Activated T-helper 1 cell treated with Interleukin-2 at 50 U/mL for 16 hours (primary cell): ENCODE measurements at places on chromosomes 7 and 10.

GRCh38 chr7:101373812-101374614 lies 11.3 kb downstream of the COL26A1 start:
- no peak for DNase-seq

DNA sequence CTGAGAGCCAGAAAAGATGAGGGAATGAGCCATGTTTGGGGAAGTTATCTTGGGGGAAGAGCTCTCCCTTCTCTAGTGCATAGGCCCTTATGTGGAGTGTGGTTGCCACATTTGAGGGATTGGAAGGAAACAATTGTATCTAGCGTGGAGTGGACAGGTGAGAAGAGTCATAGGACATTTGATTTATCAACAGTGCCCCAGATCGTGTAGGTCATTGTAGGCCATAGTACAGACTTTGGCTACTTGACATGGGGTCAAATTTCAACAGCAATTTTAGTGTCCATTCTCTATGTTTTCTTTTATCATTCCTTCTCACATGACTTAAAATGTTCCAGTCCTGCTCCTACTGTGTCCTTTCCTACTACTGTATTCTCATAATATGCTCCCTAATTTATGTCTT lies 1182.8 kb downstream of the SORCS1 start:
- DNase-seq, result no peak

GRCh38 chr10:64486149-64486548 lies 964.9 kb downstream of the REEP3 start:
- no peak for DNase-seq

DNA sequence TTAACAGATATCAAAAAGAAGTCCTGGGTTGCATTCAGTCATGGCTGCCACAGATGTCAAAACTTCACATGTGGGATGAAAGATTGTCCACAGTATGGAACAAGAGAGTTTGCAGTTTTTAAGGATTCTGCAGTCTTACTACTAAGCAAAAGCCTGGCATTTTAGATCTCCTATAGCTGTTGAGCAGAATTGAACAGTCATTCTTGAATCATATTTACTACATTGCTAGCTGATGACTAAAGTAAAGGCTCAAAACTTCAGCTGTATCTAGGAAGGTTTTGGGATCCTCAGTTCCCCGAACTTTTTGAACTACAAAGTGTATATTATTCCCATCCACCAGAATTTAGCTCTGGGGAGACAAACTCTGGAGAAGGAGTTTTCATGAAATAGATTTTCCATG lies 31.0 kb downstream of the BET1 start:
- no peak for DNase-seq

- no peak for DNase-seq
These were observed 61.4 kb upstream of the PPP1R3C start for GRCh38 chr10:91694170-91694794.
